NCI-H2029 (cell line): ENCODE measurements at places on chromosomes 6 and 20.

DNA sequence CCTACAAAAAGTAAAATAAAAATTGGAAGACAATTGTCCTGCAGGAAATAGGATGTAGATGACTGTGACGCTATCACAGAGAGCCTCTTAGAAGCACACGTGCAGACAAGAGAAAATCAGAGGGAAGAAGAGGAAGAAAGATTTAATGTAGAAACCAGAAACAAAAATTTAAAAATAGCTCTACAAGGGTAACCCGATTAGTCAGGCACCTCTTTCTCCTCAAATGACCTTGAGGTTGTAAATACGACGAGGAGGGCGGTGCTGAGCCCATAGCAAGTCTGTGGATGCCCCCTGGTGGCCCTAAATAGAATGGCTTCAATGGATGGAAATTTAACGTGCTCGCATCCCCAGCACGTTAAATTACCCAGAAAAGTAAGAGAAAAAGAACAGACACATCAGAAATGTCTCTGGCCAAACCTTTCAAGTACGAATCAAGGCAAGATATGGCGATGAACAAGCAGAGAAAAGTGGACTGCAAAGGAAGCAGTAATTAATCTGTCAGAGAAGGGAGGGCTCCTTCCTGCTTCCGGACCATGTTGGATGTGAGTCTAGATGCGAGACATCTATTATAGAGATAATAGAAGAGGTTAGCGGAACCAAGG is 4.2 kb upstream of the PRPH2 start:
- DNase-seq, result peak; percentile 87

DNA sequence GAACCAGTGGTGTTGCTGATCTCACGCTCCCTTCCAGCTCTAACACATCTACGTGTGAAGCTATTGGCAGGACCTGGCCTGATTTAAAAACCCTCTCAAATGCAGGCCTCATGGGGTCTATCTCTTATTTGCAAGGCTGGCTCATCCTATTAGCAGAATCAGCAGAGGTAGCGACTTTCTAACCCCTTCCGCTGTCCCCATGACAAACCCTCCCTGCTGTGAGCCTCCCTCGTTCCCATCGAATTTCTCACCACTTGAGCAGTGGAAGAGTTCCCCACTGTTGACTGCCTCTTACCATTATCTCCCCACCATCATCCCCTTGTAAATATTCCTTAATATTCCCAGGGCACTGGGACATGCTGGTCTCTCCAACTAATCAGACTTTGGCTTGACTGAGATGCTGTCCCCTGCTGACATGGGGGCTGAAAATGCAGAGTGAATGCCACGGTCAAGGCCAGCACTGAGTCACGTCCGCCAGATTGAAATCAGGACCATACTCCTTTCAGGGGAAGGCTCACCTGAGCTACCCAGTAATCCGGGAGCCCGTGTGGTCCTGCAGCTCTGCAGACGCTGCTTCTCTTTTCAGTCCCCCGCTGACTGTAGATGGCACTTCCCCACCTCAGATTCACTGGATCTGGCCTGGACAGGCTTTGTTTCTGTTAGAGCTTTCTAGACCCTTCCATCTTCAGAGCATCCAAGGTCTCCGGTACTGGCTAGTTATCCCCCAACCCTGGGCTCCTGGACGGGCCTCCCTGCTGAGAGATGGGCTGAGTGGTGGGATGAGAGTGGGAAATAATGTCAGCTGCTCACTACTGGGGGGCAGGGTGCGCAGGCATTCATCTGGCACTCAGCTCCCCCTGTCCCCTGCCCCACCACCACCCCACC is 23.1 kb downstream of the AAR2 start:
- DNase-seq, result no peak

GRCh38 chr6:147201885-147202515 is 2.2 kb upstream of the STXBP5 start:
- DNase-seq, result peak; percentile 12

- no peak for DNase-seq
Measured at GRCh38 chr20:35021063-35021462, 65.4 kb downstream of the MYH7B start.

- DNase-seq, result no peak
Measured at GRCh38 chr6:158772172-158772571, 47.0 kb downstream of the EZR start.

- no peak for DNase-seq
Measured at GRCh38 chr6:4297348-4297747, 162.0 kb upstream of the ECI2 start.

DNA sequence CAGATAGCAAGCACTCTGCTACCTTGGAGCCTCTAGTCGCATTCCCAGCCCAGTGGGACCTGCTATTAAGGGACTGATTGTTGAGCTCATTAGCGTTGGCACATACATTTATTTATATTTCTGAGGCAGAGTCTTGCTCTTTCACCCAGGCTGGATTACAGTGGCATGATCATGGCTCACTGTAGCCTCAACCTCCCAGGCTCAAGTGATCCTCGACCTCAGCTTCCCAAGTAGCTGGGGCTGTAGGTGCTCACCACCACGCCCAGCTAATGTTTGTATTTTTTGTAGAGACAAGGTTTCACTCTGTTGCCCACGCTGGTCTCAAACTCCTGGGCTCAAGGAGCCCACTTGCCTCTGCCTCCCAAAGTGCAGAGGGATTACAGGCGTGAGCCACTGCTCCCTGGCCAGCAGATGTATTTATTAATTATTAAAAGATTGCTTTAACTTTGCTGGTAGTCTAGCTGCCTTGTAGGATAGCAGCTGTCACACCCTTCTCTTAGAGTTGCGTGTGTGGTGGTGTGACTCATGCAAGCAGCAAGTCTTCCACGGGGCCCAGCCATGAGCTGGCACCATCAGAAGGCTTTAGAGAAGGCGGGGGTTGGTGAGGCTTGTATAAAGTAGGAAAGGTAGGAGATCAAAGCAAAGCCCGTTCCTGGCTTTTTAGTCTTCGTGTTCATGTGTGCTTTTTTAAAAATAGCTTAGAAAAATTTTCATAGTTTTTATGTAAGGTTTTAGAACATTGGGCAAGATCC is 16.5 kb downstream of the ACTR5 start:
- DNase-seq, result no peak

GRCh38 chr6:1387876-1388629 is 1.3 kb upstream of the FOXF2 start:
- no peak for DNase-seq

DNA sequence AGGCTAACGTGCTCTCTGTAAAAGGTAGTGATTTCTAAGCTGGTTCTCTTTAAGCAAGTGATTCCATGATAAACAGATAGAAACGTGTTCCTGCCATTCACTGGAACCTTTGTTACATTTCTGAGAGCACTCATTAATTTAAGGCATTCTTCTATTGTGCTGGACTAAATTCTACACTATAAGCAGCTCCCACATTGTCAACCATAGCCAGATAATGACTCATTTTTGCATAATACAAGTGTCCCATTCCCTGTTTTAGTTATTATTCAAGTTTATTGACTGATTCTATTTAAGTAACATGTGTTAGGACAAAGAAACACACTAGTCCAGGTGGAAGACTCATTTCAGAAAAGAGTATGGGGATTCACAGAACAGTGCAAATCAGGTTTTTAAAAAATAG is 13.5 kb upstream of the XRN2 start:
- no peak for DNase-seq

GRCh38 chr20:37990571-37991151 is 42.6 kb downstream of the TTI1 start:
- DNase-seq, result peak; percentile 83

DNA sequence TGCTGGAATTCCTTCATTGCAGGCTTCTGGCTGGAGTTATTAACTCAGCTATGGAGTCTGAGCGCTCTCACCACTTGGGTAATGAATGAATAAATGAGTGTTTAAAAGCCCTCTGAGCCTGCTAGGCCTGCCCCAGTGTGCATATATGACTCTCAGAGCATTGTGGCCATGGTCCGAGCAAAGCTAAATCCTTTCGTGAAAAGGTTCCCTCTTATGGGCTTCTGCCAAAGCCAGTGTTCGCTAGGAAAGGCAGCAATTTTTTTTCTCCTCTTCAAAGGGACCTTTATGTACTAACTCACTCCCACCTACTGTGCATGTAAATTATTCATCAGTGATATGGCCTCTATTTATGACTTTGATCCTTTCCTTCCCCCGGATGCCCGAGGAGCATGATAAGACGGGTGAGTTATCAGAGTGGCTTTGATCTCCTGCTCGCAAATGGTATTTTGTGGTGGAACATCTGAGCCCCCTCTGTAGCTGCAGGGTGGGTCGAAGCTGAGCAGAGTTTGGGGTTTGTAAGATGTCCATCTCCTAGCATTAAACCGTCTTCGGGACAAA is 88.6 kb downstream of the LINC00237 start:
- no peak for DNase-seq

DNA sequence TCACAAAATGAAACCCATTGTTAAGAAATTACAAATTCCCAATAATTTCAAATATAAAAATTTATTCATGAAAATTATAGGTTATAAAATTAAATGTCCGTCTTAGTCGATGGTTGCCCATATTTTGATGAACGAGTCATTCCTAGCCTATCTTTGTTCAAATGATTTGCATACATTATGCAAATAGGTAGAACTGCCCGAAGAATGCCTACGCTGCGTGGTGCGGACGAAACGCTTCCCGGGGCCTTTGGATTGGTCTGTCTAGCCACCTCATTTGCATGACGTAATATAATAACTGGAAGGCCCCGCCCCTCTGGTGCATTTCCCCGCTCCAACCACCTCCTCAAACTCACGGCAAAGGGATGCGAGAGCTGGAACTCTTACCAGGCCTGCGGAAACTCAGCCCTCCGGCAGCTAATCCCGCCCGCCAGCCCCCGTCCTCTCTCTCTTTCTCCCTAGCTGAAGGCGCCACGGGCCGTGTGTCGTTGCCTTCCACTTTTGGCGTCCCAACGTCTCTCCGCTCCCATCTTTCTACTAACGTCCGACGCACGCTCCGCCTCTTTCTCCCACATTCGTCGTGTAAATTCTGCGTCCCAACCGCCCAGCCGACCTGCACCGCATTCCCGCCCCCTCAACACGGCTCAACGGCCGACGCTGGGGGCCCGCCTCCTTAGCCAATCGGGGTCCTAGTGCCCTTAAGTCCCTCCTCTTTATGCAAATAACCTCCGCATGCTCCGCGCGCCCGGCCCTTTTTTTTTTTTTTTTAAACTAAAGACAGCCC is 520 bp upstream of the PRRC2A start:
- peak; percentile 99 for DNase-seq

DNA sequence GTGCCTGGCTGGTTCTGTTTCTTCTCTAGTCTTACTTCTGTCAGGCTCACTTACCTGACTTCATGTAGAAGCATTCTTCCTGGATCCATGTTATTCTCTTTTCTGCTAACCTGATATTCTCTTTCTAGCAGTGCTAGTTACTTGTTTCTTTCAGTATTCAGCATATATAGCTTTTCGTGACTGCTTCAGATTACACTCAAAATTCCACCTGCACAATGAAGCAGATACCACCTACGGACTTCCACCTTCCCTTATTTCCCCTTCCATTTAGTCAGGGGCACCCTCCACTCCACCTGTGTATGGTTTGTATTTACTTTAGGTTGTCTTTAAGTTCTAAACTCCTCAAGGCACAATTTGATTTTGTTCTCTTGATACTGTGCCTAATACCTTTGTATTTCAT is 36.8 kb downstream of the ZFAND3 start:
- no peak for DNase-seq

DNA sequence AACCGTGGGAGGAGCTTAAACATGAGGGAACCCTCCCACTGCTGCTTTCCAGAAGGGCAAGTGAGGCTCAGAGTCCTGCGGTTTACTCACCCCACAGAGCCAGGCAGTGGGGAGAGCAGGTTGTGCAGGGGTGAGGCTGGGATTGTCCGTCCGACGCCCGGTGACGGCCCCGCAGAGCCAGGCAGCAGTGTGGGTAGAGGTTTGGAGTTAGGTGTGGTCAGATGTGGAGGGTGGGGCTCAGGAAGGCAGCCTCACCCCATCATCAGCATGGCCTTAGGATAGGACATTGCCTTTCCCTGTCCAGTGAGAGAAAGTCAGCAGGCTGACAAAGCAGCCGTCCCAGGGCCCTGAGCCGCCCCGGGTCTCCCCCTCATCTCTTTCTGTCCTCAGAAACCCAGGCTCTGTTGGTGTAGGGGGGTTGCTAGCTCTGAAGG is 234.6 kb downstream of the DLL1 start:
- DNase-seq, result no peak

DNA sequence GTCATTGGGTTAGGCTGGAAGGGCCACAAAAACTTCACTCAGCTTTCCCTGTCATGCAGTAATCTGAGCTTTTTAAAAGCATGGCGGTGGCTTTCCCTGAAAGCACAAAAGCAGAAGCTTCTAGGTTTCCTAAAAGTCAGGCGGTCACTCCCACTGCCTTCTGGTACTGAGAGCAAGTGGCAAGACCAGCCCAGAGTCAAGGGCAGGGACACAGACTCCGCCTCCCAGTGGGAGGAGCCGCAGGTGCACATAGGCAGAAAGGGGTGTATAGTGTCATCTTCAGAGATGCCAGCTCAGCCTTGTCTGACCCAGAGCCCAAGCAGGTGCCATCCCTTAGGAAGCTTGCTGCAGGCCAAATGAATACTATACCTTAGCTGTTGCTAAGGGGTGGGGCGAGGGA is 18.0 kb upstream of the PACSIN1 start:
- DNase-seq, result peak; percentile 82

DNA sequence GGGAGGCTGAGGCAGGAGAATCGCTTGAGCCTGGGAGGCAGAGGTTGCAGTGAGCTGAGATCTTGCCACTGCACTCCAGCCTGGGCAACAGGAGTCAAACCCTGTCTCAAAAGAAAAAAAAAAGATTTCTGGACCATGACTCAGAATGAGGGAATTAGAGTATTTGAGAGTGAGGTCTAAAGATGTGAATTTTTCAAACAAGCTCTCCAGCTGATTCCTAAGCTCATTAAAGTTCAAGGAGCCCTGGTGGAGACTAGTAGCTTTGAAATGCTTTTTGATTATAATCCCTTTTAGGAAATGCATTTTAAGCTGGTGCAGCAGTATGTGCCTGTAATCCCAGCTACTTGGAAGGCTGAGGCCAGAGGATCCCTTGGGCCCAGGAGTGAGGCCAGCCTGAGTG is 21.8 kb upstream of the SRF start:
- no peak for DNase-seq

DNA sequence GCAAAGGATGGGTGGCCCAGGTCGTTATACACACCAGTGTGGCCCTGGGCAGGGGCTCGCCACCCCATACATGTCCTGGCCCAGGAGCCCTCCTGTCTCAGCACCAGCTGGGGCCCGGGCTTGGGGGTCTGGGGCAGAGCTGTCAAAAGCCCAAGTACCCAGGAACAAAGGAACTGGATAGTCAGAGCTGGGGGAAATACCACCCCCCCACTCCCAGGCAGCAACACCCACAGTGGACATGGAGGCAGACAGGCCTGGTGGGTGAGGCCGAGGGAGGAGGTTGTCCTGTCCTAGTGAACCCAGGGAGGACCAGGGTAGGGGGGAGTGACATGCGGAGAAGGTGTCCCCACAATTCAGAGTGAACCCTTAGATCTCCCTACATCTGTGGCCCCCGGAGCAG is 406.5 kb downstream of the CDH4 start:
- DNase-seq, result no peak
